ENCODE measurements at places on chromosomes 1 and 21.

- peaks cover 6% of the 10 kb centered on the region for H3K27me3 ChIP-seq
- no peaks in the 10 kb centered on the region for H3K4me1 ChIP-seq
- DNase-seq, result no peak
- no peaks in the 10 kb centered on the region for H3K36me3 ChIP-seq
Measured at GRCh38 chr1:47893412-47893811, 103.8 kb downstream of the TRABD2B start.

GRCh38 chr21:34838956-34839820 lies 170.4 kb downstream of the CLIC6 start:
- H3K27me3 ChIP-seq, result no peaks in the 10 kb centered on the region
- H3K36me3 ChIP-seq, result peaks cover 92% of the 10 kb centered on the region
- H3K4me3 ChIP-seq, result no peak overlapping the region

GRCh38 chr1:18262726-18263125 lies 155.1 kb downstream of the IGSF21 start:
- no peaks in the 10 kb centered on the region for H3K4me1 ChIP-seq
- no peak for DNase-seq
- H3K4me3 ChIP-seq, result no peak overlapping the region

- H3K36me3 ChIP-seq, result peaks cover 77% of the 10 kb centered on the region
- peaks cover 62% of the 10 kb centered on the region for H3K4me1 ChIP-seq
- H3K4me3 ChIP-seq, result no peak overlapping the region
- no peak for DNase-seq
Measured at GRCh38 chr1:112672842-112673241, 1.6 kb upstream of the MOV10 start.

- DNase-seq, result no peak
- H3K27me3 ChIP-seq, result peaks cover 3% of the 10 kb centered on the region
- H3K27ac ChIP-seq, result no peak overlapping the region
- H3K4me3 ChIP-seq, result no peak overlapping the region
- H3K4me1 ChIP-seq, result no peaks in the 10 kb centered on the region
Measured at GRCh38 chr1:166233750-166234366, 67.1 kb upstream of the FAM78B start.

- H3K4me1 ChIP-seq, result peaks cover 18% of the 10 kb centered on the region
- peak overlapping the region; percentile 51 for H3K4me3 ChIP-seq
- H3K36me3 ChIP-seq, result no peaks in the 10 kb centered on the region
- peaks cover 67% of the 10 kb centered on the region for H3K27me3 ChIP-seq
Measured at GRCh38 chr1:50109647-50110075, 941 bp downstream of the ELAVL4 start.

GRCh38 chr21:43973634-43973955 lies 38.5 kb upstream of the TRAPPC10 start:
- H3K27ac ChIP-seq, result no peak overlapping the region
- H3K36me3 ChIP-seq, result peaks cover 70% of the 10 kb centered on the region
- H3K4me1 ChIP-seq, result peaks cover 10% of the 10 kb centered on the region
- H3K27me3 ChIP-seq, result no peaks in the 10 kb centered on the region
- no peak overlapping the region for H3K4me3 ChIP-seq

- no peaks in the 10 kb centered on the region for H3K36me3 ChIP-seq
- no peak for DNase-seq
- no peaks in the 10 kb centered on the region for H3K27me3 ChIP-seq
- H3K4me3 ChIP-seq, result no peak overlapping the region
- H3K4me1 ChIP-seq, result peaks cover 2% of the 10 kb centered on the region
Measured at GRCh38 chr1:204136814-204137213, 15.0 kb downstream of the ETNK2 start.

- H3K4me1 ChIP-seq, result peaks cover 49% of the 10 kb centered on the region
- H3K27me3 ChIP-seq, result no peaks in the 10 kb centered on the region
- H3K27ac ChIP-seq, result peak overlapping the region; percentile 84
- DNase-seq, result no peak
Measured at GRCh38 chr1:1832166-1832565, 53.9 kb upstream of the NADK start.

DNA sequence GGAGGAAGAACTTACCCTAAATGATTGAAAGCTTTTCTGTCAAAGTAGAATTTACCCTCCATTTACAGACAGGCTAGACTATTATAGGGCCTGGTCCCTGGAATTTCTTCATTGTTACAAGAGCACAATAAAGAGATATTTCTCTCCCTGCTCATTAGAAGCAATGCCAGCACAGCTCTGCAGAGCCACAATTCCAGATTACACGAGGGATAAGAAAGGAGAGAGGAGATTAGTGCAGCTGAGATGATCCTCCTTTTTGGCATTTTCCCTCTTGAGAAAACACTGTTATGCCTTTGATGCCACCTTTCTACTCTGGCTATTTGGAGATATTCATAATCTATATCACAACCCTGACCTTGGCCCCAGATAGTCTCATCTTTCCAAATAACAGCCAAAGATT lies 1119.5 kb upstream of the TMPRSS15 start:
- H3K27me3 ChIP-seq, result no peaks in the 10 kb centered on the region
- H3K4me1 ChIP-seq, result no peaks in the 10 kb centered on the region
- H3K27ac ChIP-seq, result no peak overlapping the region
- H3K4me3 ChIP-seq, result no peak overlapping the region
- no peak for DNase-seq
- H3K36me3 ChIP-seq, result no peaks in the 10 kb centered on the region

DNA sequence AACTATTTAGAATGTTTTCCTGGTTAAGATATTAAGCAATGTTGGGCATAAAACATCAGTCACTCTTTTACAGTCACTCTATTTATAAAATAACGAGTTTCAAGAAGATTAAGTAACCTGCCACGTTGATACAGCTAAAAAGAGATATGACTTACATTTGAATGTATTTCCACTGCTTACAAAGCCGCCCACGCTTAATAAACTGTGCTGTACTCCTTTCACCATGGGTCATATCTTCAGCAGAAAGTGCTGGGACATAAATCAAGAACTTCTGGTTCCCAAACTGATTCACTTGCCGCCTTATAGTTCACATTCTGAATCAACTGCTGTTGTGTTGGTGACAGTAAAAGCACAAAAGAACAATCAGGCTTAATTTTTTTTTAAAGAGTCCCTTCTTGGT lies 666.7 kb downstream of the NCAM2 start:
- H3K27ac ChIP-seq, result no peak overlapping the region
- no peaks in the 10 kb centered on the region for H3K4me1 ChIP-seq
- no peaks in the 10 kb centered on the region for H3K36me3 ChIP-seq
- DNase-seq, result no peak
- no peaks in the 10 kb centered on the region for H3K27me3 ChIP-seq
- H3K4me3 ChIP-seq, result no peak overlapping the region

DNA sequence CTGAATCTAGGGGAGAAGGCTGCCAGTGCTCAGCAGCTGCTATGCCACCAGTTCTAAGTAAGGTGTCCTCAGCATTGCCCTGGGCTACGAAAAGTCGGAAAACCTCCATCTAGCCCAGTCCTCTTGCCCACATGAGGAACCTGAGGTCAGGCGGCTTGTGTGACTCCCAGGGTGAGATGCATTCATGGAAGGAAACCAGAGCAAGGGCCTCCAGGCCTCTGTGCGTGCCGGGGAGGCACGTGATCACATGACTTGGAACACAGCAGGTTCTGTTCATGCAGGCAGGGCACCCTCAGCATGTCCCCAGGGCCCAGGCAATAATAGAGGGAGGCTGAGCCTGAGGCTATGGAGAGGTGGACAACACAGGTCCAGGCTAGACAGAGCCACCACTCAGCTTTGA lies 312.5 kb upstream of the DUSP10 start:
- H3K36me3 ChIP-seq, result no peaks in the 10 kb centered on the region
- no peak for DNase-seq
- no peaks in the 10 kb centered on the region for H3K27me3 ChIP-seq
- H3K4me1 ChIP-seq, result peaks cover 13% of the 10 kb centered on the region
- no peak overlapping the region for H3K4me3 ChIP-seq

- H3K36me3 ChIP-seq, result no peaks in the 10 kb centered on the region
- H3K27me3 ChIP-seq, result peaks cover 46% of the 10 kb centered on the region
- H3K4me3 ChIP-seq, result no peak overlapping the region
- peaks cover 26% of the 10 kb centered on the region for H3K4me1 ChIP-seq
Measured at GRCh38 chr1:37755290-37755689, 9.6 kb downstream of the EPHA10 start.

GRCh38 chr1:111671852-111672251 lies 52.3 kb downstream of the RAP1A start:
- no peaks in the 10 kb centered on the region for H3K27me3 ChIP-seq
- no peak for DNase-seq
- peaks cover 69% of the 10 kb centered on the region for H3K4me1 ChIP-seq
- peaks cover 81% of the 10 kb centered on the region for H3K36me3 ChIP-seq
- H3K4me3 ChIP-seq, result no peak overlapping the region
- H3K27ac ChIP-seq, result peak overlapping the region; percentile 58

DNA sequence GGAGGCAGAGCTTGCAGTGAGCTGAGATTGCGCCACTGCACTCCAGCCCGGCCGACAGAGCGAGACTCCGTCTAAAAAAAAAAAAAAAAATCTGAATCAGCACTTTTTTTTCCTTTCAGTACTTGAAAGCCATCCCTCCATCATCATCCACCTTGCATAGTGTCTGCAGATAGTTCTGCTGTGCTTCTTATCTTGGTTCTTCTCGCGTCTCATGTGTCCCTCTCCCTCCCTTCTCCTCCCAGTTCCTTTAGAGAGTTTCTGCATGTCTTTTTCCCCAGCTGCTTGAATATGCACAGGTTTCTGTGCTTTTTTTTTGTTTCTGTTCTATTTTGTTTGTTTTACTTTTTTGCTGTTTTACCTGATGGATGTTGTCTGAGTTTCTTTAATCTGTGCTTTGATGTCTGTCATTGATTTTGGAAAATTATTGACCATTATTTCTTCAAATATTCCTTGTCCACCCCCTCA lies 3.9 kb upstream of the COL18A1 start:
- H3K4me3 ChIP-seq, result no peak overlapping the region
- DNase-seq, result no peak
- H3K36me3 ChIP-seq, result no peaks in the 10 kb centered on the region
- H3K4me1 ChIP-seq, result peaks cover 7% of the 10 kb centered on the region
- H3K27ac ChIP-seq, result no peak overlapping the region

GRCh38 chr1:88463401-88463985 lies 220.6 kb upstream of the PKN2 start:
- peaks cover 1% of the 10 kb centered on the region for H3K4me1 ChIP-seq
- H3K36me3 ChIP-seq, result no peaks in the 10 kb centered on the region
- peaks cover 45% of the 10 kb centered on the region for H3K27me3 ChIP-seq
- DNase-seq, result no peak
- H3K27ac ChIP-seq, result no peak overlapping the region

GRCh38 chr1:200302192-200302920 lies 107.5 kb downstream of the ZNF281 start:
- H3K27ac ChIP-seq, result peak overlapping the region; percentile 10
- DNase-seq, result peak; percentile 76
- peak overlapping the region; percentile 82 for H3K4me3 ChIP-seq

DNA sequence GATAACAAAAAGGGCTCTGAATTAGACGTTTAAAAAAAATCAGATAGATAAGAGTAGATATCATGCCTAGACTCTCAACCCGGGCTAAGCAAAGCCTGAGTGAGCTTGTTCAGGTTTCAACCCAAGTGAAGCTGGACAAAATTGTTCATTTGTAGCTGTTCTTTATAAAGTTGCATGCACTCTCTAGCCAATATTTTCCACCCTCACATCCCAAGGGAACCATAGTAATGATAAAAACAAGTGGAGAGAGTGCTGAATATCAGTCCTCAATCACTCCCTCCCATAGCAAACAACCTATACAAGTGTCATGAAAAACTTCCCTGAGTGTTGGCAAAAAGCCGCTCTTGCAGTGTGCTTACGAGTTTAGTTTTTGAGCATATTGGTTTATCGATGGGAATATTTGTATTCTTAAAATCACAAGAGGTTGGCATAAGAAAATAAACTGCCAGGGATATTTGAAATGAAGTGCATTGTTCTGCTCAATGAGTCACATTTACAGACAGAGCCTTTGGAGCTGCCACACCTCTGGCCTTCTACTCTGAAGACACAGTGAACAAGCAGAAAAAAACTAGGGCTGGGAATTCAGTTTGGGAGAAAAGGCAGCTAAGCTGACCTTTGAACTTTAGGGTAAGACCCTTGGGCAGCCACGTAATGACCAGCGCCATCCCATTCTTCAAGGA lies 2.2 kb upstream of the CLCA2 start:
- H3K4me1 ChIP-seq, result peaks cover 4% of the 10 kb centered on the region
- H3K4me3 ChIP-seq, result no peak overlapping the region
- peaks cover 8% of the 10 kb centered on the region for H3K27me3 ChIP-seq
- no peak for DNase-seq

GRCh38 chr1:226485192-226485591 lies 63.4 kb upstream of the STUM start:
- H3K27me3 ChIP-seq, result peaks cover 33% of the 10 kb centered on the region
- no peaks in the 10 kb centered on the region for H3K36me3 ChIP-seq
- no peak overlapping the region for H3K27ac ChIP-seq
- no peak overlapping the region for H3K4me3 ChIP-seq
- peaks cover 22% of the 10 kb centered on the region for H3K4me1 ChIP-seq
- no peak for DNase-seq

DNA sequence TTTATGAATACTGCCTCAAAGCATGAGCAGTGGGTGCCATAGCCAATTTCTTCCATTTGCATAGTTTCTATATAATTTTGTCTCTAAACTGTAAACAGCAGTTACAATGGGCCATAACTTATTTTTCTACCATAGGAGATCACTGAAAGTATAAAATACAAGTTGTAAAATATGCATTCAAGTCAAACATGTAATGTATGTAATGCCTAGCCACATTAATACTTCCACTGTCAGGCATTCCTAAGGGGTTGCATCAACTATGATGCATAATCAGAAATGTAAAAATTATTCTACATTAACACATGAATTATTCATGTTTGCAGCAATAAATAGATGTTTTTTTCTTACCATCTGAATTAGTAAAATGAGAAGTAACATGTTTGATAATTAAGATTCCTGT lies 560.3 kb upstream of the ZP4 start:
- H3K27me3 ChIP-seq, result no peaks in the 10 kb centered on the region
- H3K36me3 ChIP-seq, result no peaks in the 10 kb centered on the region
- no peak for DNase-seq
- no peak overlapping the region for H3K4me3 ChIP-seq
- no peak overlapping the region for H3K27ac ChIP-seq
- H3K4me1 ChIP-seq, result no peaks in the 10 kb centered on the region
